ENCODE measurements at places on chromosomes 5 and 9.

- no peak for DNase-seq
Observed at GRCh38 chr9:88387552-88388202, 567 bp upstream of the SPIN1 start.

DNA sequence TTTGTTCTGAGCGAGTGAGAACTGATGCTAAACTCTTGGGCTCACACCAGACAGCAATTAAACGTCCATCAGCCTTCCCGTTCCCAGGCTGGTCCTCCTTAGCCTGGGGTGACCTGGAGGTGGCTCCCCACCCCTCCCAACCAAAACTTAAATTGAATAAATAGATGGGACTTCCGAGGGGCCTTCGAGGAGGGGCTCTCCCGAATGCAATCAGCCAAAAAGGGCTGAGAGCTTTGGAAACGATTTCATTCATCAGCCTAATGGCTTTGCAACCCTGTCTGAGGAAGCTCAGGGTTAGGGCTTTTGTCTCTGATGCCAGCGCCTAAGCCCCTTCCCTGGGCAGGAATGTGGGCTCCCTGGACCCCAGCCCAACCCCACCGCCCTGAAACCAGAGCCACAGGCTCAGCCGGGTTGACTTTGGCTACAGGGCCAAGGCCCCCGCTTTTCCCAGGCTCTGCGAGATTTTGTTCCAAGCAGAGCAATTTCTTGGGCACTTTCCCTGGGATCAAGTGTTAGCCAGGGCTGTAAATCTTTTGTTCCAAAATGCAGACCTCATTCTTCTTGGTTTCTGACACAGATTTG, 29.2 kb downstream of the LHX3 start:
- DNase-seq, result no peak

DNA sequence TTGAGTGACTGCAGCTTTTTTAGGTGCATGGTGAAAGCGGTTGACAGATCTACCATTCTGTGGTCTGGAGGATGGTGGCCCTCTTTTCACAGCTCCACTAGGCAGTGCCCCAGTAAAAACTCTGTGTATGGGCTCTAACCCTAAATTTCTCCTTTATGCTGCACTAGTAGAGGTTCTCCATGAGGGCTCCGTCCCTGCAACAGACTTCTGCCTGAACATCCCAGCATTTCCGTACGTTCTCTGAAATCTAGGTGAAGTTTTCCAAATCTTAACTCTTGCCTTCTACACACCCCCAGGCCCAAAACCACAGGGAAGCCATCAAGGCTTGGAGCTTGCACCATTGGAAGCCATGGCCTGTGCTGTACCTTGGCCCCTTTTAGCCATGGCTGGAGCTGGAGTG, 1898.1 kb upstream of the NUDT12 start:
- DNase-seq, result no peak

DNA sequence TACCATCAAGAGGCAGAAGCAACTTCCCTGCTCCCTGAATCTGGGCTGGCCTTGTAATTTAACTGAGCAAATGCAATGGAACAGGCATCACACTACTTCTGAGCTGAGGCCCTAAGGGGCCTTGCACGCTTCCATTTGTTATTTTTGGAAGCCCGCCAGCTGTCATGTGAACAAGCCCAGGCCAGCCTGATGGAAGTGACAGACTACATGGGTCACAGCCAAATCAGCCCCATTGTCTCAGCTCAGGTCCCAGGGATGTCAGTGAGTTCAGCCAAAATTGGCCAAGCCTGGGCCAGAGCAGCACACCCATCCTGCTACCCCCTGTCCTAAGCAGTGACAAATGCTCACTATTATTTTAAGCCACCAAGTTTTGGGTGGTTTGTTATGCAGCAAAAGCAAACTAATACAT, 72.8 kb downstream of the PRRT1B start:
- no peak for DNase-seq

- no peak for DNase-seq
Observed at GRCh38 chr5:111394586-111394985, 117.7 kb downstream of the STARD4 start.

DNA sequence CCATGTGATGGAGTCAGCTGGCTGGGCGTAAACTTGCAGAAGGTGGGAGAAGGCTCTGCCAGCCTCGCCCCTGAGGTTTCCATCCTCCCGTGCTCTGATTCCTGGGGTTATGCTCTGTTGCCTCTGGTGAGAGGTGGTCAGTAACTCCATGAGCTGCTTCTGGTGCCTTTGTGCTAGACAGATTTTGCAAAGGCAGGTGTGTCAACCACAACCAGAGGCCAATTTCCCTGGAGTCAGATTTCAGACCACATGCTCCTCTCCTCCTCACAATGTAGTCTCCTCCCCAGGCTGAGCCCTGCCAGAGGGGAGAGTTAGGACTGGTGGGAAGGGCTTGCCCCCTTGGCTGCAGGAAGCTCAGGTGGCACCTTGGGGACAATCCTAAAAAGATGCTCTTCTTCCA, 38.8 kb upstream of the TENT4A start:
- no peak for DNase-seq

GRCh38 chr5:10366310-10367272, 13.1 kb downstream of the MARCHF6 start:
- no peak for DNase-seq

- DNase-seq, result no peak
Observed at GRCh38 chr5:36790847-36791246, 85.7 kb upstream of the NIPBL start.

- DNase-seq, result peak; percentile 8
Observed at GRCh38 chr5:147835386-147835798, 3.9 kb upstream of the SPINK1 start.

GRCh38 chr5:98773214-98773463, 324 bp upstream of the RGMB start:
- no peak for DNase-seq

DNA sequence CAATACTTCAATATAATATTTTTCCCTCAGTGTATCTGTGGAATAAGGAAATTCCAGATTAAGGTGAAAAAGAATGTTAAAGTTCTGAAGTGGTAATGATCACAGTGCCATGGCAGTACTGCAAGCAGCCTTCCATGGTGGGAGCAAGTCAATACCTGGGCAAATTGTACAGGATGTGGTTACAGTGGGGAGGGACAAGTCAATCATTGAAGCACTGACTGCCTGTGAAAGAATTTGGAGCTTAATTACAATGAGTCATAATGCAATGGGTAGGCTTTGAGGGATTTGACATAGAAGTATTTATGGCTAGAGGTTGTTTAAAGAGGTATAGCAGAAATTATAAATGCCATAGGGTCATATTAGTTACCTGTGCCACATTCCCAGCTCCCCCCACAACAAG, 786.5 kb upstream of the ACO1 start:
- DNase-seq, result no peak

GRCh38 chr5:82748688-82749460, 328.3 kb downstream of the TMEM167A start:
- no peak for DNase-seq

DNA sequence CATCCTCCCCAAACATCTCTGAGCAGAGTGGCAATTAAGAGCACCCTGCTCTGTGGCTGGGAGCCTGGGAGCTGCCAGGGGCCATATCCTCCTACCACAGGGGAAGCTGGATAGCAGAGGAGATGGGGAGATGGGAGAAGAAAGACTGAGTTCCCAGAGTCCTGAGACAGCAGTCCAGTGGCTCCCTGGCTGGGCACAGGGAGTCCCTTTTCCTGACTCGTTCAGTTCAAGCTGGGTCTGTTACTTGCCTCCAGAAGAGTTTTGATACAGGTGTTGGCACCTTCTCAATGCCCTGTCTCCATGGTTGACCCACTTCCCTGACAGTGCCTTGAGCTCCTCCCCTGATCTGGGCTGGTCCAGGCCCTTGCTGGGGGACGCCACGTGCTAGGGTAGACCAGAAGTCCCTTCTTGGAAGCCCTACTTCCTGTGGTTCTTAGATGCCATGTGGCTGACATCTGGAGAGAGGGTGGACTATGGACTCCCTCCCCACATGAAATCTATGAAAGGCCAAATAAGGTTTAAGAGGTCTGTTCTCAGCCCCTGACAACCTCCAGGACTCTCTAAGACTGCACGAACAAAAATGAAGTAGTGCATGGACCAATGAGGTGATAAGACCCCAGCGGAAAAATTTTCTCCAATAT, 166.2 kb downstream of the AUH start:
- DNase-seq, result no peak

- no peak for DNase-seq
Observed at GRCh38 chr9:68822596-68823165, 117.6 kb downstream of the PIP5K1B start.

GRCh38 chr5:59061377-59061776, 478.5 kb downstream of the RAB3C start:
- DNase-seq, result no peak

GRCh38 chr5:2008851-2009629, 126.3 kb upstream of the IRX4 start:
- DNase-seq, result no peak

- DNase-seq, result no peak
Observed at GRCh38 chr5:32241034-32241783, 67.1 kb upstream of the GOLPH3 start.

Measured in non-pigmented ciliary epithelial cell (primary cell).